ENCODE measurements at places on chromosomes 5 and 9.

DNA sequence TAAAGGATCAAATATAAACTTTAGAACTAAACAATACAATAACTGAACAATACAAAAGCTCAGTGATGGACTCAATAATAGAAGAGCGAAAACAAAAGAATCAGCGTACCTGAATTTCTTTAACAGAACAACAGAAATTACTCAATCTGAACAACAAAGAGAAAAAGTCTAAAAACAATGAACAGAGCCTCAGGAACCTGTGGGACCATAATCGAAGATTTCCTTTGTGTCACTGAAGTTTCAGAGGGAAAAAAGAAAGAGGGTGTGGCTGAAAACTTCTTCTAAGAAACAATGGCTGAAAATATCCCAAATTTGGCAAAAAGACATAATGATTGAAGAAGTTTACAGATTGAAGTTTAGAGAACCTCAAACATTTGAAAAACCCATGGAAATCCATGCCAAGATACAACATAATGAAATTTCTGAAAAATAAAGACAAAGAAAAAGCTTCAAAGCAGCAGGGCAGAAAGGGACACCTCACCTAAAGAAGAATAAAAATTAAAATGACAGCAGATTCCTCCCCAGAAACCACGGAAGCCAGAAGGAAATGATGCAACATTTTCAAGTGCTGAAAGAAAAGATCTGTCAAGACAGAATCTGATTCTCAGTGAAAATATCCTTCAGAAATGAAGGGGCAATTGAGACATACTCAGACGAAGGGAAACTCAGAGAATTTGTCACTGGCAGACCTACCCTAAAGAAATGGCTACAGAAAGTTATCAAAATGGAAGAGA, 288.8 kb downstream of the ARL15 start:
- DNase-seq: no peak

- no peak for DNase-seq
Measured at GRCh38 chr5:38752622-38753021, 93.2 kb upstream of the OSMR start.

GRCh38 chr5:161278739-161279660, 267.5 kb downstream of the GABRB2 start:
- no peak for DNase-seq

DNA sequence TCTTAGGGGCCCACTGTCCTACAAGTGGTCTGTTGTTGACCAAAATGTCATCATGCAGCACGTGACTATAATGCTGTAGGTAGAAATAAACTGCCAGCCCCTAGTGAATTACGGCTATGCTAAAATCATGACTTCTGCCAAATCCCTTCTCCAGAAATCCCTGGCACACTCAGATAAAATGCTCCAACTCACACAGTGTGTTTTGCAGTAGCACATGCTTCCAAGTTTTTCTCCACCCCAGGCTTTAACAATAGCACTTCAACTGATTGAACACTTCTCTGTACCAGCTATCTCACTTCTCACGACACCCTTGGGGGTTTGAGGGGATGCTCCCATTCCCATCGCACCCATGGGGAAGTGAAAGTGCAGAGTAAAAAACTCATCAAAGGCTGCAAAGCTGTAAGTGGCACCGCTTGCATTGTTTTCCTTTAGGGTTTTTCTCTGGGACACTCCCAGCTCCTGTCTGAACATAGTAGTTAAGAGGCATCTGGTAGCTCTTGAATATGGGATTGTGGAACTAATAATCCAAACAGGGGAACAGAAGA, 151.0 kb upstream of the SLC24A2 start:
- no peak for DNase-seq

GRCh38 chr9:31137176-31138160, 1247.0 kb upstream of the ACO1 start:
- DNase-seq: no peak

GRCh38 chr5:96243862-96244261, 189.2 kb downstream of the PCSK1 start:
- no peak for DNase-seq

GRCh38 chr5:128426090-128426534, 111.9 kb downstream of the FBN2 start:
- no peak for DNase-seq

DNA sequence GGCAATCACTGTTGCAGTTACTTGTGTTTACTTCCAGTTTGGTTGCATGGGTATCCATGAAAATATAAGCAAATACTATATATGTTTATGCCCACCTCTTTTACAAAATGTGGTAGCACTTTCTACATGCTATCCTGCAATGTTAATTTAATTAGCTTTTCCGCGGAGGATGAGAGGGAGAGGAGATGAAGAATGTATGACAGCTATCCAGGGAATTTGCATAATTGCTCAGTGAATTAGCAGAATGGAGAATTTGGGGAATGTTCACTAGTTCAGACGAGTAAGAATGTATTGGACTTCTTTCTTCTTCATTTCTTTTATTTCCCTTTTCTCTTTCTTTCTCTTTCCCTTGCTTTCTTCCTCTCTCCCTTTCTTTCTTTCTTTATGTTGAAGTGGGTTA, 140.7 kb upstream of the SLC28A3 start:
- no peak for DNase-seq

DNA sequence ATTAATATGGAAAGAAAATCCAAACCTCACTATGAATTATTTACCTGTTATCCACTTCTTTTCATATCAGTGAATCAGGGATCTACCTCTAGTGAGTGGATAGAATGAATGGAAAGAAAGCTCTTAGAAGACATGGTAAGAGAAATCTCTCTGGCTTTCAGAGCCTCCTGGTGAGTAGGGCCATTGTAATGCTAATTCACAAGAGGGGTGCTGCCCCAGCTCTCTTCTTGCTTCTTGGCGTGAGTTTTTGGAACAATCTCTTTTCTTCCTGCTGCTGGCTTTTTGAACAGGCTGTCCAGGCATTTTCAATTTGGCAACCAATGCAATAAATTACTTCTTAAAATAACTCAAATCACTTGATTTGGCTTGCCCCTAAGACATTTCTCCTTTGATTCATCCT, 49.9 kb upstream of the KCNN2 start:
- DNase-seq: no peak

GRCh38 chr9:2281031-2281802, 266.1 kb downstream of the SMARCA2 start:
- DNase-seq: no peak

GRCh38 chr9:107653263-107653821, 163.8 kb upstream of the KLF4 start:
- no peak for DNase-seq

DNA sequence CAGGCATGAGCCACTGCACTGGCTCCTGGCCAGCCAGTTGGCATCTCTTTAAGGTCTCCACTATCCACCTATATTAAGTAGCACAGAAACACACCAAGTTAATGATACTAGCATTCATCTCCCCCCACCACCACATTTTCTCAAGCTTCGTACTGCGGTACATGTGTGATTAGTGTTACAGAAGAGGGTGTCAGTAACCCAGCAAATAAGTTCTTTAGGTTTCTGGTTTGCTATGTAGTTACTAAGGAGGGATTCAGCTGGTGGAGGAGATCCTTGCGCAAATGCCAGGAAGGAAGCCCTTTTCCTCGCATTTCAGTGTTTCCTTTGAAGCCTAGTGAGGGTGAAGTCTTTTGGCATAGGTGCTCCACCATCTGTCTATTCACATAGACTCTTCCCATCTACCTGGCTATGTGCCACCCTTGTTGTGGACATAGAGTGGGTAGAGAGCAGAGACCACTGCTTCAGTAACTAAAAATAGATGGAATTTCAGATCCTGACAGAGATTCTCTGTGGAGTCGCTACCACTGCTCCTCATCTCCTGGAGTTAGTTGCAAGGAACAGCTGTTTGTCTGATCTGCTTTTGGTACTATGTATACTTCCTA, 16.7 kb downstream of the UBE2D2 start:
- DNase-seq: no peak

DNA sequence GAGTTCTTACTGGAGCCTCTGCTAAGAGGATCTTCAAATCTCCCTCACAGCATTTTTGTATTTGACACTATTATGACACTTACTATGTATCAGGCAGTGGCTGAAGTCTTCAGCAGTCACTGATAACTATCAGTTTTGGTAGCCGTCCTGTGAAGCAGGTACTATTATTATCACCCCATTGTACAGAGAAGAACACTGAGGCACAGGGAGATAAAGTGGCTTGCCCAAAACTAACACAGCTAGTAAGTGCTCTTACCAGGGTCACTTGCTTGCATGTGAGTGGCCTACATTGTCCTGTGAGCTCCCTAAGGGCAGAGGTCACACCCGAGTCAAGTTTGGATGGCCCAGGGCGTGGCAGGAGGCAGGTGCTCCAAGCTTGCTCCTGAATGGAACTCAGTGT, 16.8 kb downstream of the GABBR2 start:
- DNase-seq: no peak

- DNase-seq: no peak
Measured at GRCh38 chr5:57816108-57816507, 333.5 kb upstream of the ACTBL2 start.

DNA sequence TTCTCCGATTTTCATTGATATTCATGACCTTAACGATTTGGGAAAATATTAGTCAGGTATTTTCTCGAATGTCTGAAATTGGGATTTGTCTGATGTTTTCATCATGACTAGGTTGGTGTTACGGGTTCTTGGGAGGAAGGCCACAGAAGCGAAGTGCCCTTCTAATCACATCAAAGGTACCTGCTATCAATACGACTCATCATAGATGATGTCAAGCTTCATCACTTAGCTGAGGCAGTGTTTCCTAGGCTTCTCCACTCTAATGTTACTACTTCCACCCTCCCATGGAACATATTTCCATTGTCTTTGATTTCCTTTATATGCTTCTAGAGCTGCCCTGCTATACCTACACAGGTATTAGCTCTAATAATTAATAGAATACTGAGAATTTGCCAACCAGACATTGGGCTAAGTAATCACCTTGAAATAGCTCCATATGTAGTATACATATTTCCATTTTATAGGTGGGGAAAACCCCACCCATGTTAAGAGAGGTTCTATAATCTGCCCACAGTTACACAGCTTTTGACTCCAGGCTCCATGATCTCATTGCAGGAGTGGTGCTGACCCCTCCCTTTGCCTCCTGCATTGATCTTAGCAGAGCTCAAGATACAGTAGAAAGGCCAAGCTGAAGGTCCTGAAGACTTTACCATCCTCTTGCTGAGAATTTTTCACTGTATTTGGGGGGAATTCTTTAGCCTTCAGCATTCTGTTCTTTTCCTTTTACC, 238.6 kb upstream of the ADAMTSL1 start:
- no peak for DNase-seq

DNA sequence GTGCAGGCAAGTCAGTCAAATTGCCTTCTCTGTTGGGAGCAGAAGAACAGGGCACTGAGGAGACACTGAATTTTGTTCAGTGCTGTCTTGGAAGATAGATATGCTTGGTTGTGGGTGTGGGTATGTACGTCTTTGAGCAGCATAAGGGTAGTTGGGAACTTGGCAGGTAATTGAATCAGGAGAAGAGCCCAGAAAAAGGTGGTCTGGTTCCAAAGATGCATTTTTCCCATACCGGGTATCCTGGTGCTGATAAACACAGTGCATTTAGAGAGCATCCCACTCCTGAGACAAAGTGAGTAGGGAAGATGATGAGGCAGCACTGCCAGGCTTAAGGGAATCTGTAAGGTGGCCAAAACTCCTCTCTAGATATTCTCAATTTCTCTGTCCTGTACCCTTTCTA, 40.6 kb downstream of the TEK start:
- no peak for DNase-seq

GRCh38 chr9:107982001-107982400, 492.4 kb upstream of the KLF4 start:
- DNase-seq: no peak

- DNase-seq: no peak
Measured at GRCh38 chr5:17103461-17103860, 114.0 kb upstream of the BASP1 start.

DNA sequence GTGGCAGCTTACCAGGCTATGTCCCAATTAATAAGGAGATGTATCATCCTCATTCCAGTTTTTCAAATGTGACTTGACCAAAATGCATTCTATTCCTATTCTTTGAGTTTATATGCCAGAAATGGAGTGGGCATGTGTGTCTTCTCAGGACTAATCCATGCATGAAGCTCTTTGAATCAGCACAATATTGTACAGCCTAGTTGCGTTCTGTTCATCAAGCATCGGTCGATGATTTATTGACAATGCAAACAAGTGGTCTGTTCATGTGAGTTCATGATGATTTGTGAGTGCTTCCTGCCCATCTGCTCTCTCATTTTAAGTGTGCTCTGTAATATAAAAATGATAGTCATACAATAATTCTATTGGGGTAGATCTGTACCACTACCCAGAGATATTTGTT, 48.3 kb downstream of the PALM2AKAP2 start:
- no peak for DNase-seq

DNA sequence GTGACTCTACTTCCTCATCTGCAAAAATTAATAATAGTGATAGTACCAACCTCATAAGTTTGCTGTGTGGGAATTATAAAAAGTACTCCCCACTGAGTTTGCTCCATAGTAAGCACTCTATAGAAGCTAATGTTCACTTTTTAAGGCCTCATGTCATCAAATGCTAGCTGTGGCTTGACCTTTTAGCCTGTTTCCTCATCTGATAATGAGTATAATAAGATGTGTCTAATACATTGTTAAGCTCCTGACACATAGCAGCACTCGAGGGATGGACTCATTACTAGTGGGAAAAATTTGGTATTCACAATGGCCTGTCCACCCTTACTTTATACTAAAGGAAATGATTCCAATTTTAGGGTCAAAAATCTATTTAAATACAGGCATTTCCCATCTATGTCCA, 26.1 kb upstream of the CAST start:
- DNase-seq: no peak

- DNase-seq: no peak
Measured at GRCh38 chr5:105034401-105034763, 1471.8 kb upstream of the NUDT12 start.

DNA sequence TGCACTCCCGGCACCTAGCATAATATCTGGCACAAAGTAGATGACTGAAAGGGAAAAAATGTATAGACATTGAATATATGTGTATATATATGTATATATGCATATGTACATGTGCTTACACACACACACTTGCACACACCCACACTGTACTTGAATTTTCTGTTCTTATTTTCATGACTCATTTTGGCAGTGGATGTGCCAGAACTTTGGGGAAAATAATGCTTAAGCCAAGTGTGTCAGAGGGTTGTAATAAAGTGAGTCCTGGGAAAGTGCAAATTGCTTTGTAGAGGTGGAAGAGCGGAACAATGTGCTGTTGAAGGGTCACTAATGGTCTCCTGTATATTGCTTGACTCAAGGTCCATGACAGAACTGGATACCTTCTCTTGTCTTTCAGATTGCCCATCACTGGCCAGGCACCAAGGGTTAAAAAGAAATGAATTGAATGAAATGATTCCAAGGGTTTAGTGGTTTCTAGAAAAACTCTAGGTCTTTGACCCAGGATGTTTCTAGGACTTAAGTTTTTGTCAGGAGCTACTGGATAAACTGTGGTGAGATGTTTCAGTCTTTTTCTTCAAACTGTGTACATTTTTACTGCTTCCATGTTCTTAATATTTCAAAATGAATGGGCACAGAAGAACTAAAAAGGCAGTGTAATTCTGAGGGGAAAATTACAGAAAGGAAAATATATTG, 129.9 kb upstream of the MOCS2 start:
- DNase-seq: no peak

DNA sequence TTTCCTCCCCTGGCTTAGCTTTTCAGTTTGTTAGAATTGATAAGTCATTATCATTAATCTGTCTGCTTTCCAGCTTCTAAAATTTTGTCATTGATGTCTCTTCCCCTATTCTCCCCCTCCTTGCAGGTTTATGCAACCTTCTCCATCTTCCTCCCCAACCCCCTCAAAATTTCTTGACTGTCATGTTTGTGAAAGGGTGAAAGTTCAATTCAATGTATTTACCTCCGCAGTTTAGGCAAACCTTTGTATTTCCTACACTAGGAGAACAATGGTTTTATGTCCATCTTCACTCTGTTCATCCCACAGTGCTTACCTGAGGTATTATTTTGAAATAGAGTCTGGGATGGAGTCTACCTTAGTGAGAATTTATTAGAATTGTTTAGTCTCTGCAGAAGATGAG, 117.9 kb downstream of the ALDH1A1 start:
- no peak for DNase-seq
